ENCODE measurements at places on chromosomes 7 and 10.

GRCh38 chr7:85328456-85328998 is 141.7 kb upstream of the SEMA3D start:
- DNase-seq = no peak

GRCh38 chr7:40850017-40850416 is 715.2 kb downstream of the SUGCT start:
- DNase-seq = no peak

GRCh38 chr10:52351914-52352330 is 37.8 kb downstream of the DKK1 start:
- no peak for DNase-seq

- no peak for DNase-seq
Measured at GRCh38 chr10:46052057-46052790, 6.2 kb upstream of the MSMB start.

GRCh38 chr7:140559410-140559809 is 80.1 kb upstream of the MKRN1 start:
- DNase-seq = no peak

DNA sequence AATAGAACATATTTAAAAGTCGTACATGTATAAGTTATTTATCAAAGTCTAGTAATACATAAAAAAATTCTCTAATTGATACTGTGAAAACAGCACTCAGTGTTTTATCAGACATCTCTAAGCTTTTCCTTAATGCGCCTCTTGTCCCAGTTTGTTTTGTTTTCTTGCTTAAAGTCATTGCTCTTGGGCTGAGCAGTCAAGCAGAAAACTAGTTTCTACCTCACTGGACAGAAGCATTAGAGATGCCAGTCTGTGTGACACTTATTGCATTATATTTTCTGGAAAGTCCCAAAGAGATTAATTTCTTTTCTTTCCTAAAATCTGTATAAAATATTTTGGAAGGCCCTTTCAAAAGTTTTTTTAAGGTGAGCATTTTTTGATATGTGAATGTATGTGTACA is 236.2 kb downstream of the PCLO start:
- no peak for DNase-seq
